ENCODE measurements at places on chromosomes 7 and 10.

DNA sequence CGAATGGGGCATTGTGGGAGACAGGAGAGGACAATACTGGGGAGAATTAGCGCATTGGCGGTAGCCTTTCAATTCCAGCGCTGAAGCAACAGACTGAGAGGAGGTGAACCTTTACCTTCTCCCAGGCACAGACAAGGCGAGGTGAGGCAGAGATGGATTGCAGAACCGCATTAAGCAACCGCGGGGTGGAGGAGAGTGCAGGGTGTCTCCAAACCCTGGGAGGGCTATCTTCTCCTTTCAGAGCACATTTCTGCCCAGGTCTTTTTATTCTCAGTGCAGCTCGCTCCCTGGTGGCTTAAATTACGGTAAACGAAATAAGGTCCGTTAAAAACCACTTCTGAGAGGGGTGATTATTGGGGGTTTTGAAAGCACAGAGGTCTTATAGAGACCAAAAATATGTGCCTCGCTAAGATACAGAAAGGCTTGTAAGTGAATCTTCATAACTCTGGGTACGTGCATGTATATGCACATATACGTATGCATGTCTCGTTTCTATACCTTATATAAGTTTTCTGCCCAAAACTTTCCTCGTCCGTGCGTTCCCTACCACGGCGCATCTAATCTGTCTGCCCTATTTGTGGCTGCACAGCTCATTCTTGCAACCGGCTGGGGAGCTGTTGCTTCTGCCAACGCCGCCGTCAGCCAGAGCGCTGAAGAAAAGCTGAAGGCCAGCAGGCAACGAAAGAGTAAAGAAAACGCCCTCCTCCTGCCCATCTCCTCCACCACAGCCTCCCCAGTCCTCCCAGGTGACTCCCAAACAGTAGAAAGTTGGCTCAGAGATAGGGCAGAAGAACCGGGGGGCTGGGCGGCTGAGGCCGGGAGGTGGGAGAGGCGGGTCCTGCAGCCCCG, 895 bp upstream of the ZNF804B start:
- DNase-seq = no peak

DNA sequence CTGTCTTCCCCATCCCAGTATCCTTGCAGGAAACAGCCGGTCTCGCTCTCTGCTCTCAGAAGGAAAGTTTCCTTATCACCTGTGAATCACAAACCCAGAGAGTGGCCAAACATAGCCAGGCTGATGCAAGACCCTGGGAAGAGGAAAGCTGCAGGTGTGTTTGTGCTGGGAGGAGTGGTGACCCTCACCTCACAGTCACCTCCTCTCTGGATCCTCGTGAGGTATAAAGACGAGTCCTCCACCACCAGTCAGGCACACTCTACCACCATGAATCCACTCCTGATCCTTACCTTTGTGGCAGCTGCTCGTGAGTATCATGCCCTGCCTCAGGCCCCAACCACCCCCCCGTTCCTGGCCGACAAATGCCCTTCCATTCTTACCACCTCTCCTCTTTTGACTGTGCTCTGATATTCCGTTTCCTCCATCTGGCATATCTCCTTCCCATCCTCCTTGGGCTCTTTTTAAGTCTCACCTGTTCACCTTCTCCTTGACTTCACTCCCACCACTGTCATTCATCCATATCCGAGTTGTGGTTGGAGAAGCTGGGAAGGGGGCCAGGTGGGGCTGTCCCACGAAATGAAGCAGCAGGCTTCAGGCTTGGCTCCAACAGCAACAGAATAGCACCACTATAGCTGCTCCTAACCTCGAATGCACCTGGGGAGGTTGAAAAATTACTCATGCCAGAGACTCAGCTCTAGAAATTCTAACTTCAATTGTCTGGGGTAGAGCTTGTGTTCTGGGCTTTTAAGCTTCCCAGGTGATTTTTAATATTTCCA, at the start of gene PRSS1:
PRSS1 (plus strand) TSS at position 255 of the 776 bp plus-strand sequence; CDS start at position 268, 13 bp downstream.
- DNase-seq = no peak

DNA sequence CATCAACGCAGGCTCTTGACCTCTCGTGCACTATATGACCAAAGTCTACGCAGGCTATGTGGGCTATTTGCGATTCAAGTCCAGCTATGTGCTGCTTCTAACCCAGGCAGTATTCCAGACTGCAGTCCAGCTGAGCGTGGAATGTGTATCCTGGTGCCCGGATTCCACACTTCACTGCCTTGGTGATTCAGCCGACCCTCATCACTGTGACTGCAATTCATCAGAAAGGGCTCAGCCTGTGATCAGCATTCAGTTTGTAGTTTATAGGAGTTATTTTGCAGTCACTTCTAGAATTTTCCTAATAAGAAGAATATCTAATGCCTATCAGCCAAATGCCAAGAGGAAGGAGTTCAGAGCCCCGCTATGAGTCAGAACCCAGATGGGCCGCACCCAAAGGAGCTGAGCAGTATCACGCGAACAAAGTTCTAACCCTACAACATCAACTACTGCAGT, 119.8 kb upstream of the LANCL2 start:
- no peak for DNase-seq

GRCh38 chr7:124027236-124027635, 5.6 kb downstream of the TMEM229A start:
- no peak for DNase-seq

GRCh38 chr10:13271552-13272163, 28.2 kb downstream of the PHYH start:
- DNase-seq = peak; percentile 19

DNA sequence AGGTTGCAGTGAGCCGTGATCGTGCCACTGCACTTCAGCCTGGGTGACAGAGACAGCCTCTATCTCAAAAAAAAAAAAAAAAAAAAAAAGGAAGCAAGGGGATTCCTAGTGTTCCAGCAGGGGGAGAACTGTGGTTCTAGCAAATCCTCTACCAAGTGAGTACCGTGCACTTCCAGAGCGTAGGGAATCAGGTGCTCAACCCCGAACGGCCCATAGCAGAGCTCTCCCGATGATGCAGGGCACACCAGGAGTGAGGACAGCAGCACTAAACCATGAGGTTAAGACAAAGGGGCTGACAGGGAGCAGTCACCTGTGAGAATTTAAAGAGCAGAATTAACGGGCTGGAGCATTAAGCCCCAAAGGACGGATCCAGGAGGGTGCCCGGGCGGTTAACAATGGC, 173.6 kb downstream of the PTPRN2 start:
- DNase-seq = no peak

DNA sequence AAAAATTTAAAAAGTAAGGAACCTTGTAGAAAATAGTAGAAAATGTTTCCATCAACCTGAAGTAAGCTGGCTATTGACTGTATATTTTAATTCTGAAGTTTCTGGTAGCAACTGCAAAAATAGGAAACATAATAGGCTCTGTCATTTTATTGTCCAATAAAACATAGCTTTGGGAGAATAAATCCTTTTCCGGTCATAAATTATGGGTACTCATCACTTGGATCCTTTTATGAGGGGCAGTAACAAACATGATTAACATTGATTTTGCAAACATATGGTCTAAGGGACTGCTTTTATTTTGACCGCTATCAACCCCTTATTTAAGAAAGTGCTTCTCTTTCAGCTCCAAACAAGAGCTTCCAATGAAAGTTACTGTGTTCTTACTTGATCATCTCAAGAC, 495.9 kb upstream of the ANKRD30A start:
- DNase-seq = no peak

- peak; percentile 2 for DNase-seq
Observed at GRCh38 chr10:62426086-62426485, 51.9 kb downstream of the ZNF365 start.
